ENCODE measurements at places on chromosomes 7 and 10. TPM values are rescaled to one million over a fixed set of nuclear protein-coding genes. Genes with fewer than 3 reads are reported as not detected.

Gene SAMD8
- 14.7 TPM for total RNA-seq

Gene RAB19
- total RNA-seq = not detected

Gene EBLN1
- total RNA-seq = not detected

Gene LDB3
- total RNA-seq = 0.16 TPM

Gene MCMBP
- 85.0 TPM for total RNA-seq

Gene ACSM6
- total RNA-seq = not detected

Gene CLCN1
- 0.03 TPM for total RNA-seq

Gene AASS
- total RNA-seq = 0.13 TPM
